ENCODE measurements at places on chromosomes 3 and 15. TPM values are rescaled to one million over a fixed set of nuclear protein-coding genes. Genes with fewer than 3 reads are reported as not detected.
A peak's percentile ranks its signal among the peaks of the same experiment; 100 is the strongest.

GOLGA8K gene
- total RNA-seq: not detected

GOLGA8O gene
- 0.36 TPM for total RNA-seq

IGSF11 gene
- total RNA-seq: not detected

GRCh38 chr15:89332446-89332845, 2.2 kb downstream of the POLG start:
- peak; percentile 10 for DNase-seq

- DNase-seq: peak; percentile 96
Measured at GRCh38 chr3:64224826-64225610, at the start of gene PRICKLE2. Gene PRICKLE2, minus strand, starts transcription at chr3:64225466. Its CDS starts 26,539 bp downstream, at chr3:64198927.

GRCh38 chr3:146832857-146833458, 227.8 kb upstream of the PLSCR5 start:
- no peak for DNase-seq

Data from IMR-90 (cell line).